ENCODE measurements at places on chromosomes 11 and 22. TPM values are rescaled to one million over a fixed set of nuclear protein-coding genes. Genes with fewer than 3 reads are reported as not detected.
A peak's percentile ranks its signal among the peaks of the same experiment; 100 is the strongest.

- peaks cover 2% of the 10 kb centered on the region for H3K27me3 ChIP-seq
- no peak for DNase-seq
- no peaks in the 10 kb centered on the region for H3K36me3 ChIP-seq
- H3K4me1 ChIP-seq, result no peaks in the 10 kb centered on the region
Measured at GRCh38 chr11:91047882-91048281, 825.0 kb upstream of the CHORDC1 start.

- peaks cover 8% of the 10 kb centered on the region for H3K27me3 ChIP-seq
- no peaks in the 10 kb centered on the region for H3K36me3 ChIP-seq
- no peak within 1 kb of the TSS for H3K27ac ChIP-seq
- peaks cover 9% of the 10 kb centered on the region for H3K4me1 ChIP-seq
Measured at GRCh38 chr11:13962562-13963168, at the start of gene SPON1. Gene SPON1, plus strand, starts transcription at chr11:13962723. Its CDS starts 182 bp downstream, at chr11:13962905.

- H3K4me3 ChIP-seq, result peak overlapping the region; percentile 59
- H3K36me3 ChIP-seq, result no peaks in the 10 kb centered on the region
- H3K4me1 ChIP-seq, result peaks cover 29% of the 10 kb centered on the region
- peak overlapping the region; percentile 46 for H3K27ac ChIP-seq
Measured at GRCh38 chr11:10441652-10442503, 13.2 kb upstream of the AMPD3 start.

GRCh38 chr11:25943777-25944661, 387.9 kb upstream of the ANO3 start:
- no peak overlapping the region for H3K4me3 ChIP-seq
- no peaks in the 10 kb centered on the region for H3K4me1 ChIP-seq
- H3K27me3 ChIP-seq, result no peaks in the 10 kb centered on the region
- no peak overlapping the region for H3K27ac ChIP-seq

GRCh38 chr11:120652705-120653335, 141.3 kb downstream of the GRIK4 start:
- no peaks in the 10 kb centered on the region for H3K36me3 ChIP-seq
- H3K27ac ChIP-seq, result no peak overlapping the region
- peaks cover 30% of the 10 kb centered on the region for H3K4me1 ChIP-seq
- H3K27me3 ChIP-seq, result no peaks in the 10 kb centered on the region
- no peak overlapping the region for H3K4me3 ChIP-seq

- peak within 1 kb of the TSS; percentile 81 for H3K27ac ChIP-seq
- no peaks in the 10 kb centered on the region for H3K36me3 ChIP-seq
- H3K27me3 ChIP-seq, result peaks cover 8% of the 10 kb centered on the region
Measured at GRCh38 chr11:18698341-18699268, at the start of gene TMEM86A. Gene TMEM86A, plus strand, starts transcription at chr11:18698779. Its CDS starts 108 bp downstream, at chr11:18698887.

- no peak overlapping the region for H3K27ac ChIP-seq
- H3K4me1 ChIP-seq, result no peaks in the 10 kb centered on the region
- no peak for DNase-seq
Measured at GRCh38 chr11:119295178-119295577, 21.8 kb downstream of the MCAM start.

- DNase-seq, result no peak
- peaks cover 5% of the 10 kb centered on the region for H3K27me3 ChIP-seq
- H3K4me3 ChIP-seq, result no peak overlapping the region
- H3K27ac ChIP-seq, result no peak overlapping the region
- no peaks in the 10 kb centered on the region for H3K36me3 ChIP-seq
Measured at GRCh38 chr11:115941481-115941993, 437.3 kb upstream of the CADM1 start.

GRCh38 chr11:117083011-117083935, 15.0 kb downstream of the SIK3 start:
- H3K4me1 ChIP-seq, result peaks cover 54% of the 10 kb centered on the region
- H3K4me3 ChIP-seq, result no peak overlapping the region
- peak overlapping the region; percentile 11 for H3K27ac ChIP-seq
- H3K27me3 ChIP-seq, result peaks cover 6% of the 10 kb centered on the region
- no peak for DNase-seq

DNA sequence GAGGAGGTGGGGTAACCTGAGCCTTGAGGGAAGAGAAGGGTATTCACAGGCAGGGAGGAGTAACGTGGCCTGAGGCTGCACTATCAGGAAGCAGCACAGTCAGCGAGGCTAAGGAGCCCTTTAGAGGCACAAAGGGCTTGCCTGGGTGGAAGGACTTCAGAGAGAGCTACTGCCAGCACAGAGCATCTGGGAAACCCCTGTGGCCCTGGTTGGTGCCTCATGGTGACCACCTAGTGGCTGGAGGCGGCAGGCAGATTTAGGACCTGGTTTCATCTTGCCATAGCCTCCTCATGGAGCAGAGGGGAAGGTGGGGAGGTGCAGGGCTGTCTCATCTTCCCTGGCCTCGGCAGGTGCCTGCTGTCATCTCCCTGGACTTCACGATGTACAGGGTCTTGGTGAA, 64.5 kb downstream of the MPPED1 start:
- no peak overlapping the region for H3K27ac ChIP-seq
- H3K36me3 ChIP-seq, result no peaks in the 10 kb centered on the region
- H3K27me3 ChIP-seq, result peaks cover 6% of the 10 kb centered on the region
- no peak for DNase-seq
- H3K4me3 ChIP-seq, result no peak overlapping the region

GRCh38 chr11:14345668-14346067, 13.3 kb downstream of the RRAS2 start:
- no peak for DNase-seq
- peaks cover 79% of the 10 kb centered on the region for H3K4me1 ChIP-seq
- H3K27me3 ChIP-seq, result no peaks in the 10 kb centered on the region
- H3K4me3 ChIP-seq, result peak overlapping the region; percentile 11
- no peak overlapping the region for H3K27ac ChIP-seq

DNA sequence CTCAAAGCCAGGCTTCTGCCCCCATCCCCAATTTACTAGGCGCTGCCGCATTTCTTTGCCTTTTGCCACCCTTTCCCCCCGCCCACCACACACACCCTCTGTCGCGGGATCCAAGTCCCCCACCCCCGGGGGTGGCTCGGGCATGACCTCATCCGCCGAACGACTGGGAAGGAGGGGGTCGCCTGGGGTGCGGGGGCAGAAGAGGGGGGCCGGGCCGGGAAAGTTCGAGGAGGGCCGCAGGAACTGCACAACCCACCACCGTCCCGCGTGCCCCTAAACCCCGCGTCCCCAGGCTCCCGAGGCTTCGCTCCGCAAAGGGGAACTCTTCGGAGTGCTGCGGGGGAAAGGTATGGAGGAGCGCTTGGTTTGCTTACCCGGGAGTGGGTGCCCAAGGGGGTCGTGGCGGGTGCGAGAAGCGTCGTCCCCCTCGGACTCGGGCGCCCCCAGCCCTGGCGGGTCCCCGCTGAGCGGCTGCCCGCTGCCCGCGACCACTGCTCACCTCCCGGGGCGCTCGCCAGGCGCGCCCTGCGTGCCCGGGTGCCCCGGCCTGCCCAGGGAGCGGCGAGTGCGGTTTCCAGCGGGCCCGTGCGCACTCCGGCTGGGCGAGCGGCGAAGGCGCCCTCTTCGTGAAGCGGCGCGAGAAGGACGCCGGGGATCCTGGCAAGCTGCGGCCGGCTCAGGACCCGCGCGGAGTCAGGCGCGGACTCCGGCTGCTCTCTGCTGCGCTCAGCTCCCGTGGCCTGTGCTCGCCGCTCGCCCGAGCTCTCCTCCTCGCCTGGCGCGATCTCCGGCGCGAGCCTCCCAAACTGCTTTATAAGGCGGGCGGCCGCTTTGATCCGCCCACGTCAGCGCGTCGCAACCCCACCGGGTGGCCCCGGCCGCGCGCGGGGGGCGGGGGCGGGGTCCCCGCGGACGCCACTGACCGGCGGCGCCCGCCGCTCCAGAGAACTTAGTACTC, 4.0 kb upstream of the WNT11 start:
- peak overlapping the region; percentile 63 for H3K4me3 ChIP-seq
- peak; percentile 28 for DNase-seq
- H3K27ac ChIP-seq, result no peak overlapping the region
- peaks cover 14% of the 10 kb centered on the region for H3K27me3 ChIP-seq
- peaks cover 21% of the 10 kb centered on the region for H3K4me1 ChIP-seq
- no peaks in the 10 kb centered on the region for H3K36me3 ChIP-seq

GRCh38 chr11:71999362-71999761, 653 bp downstream of the IL18BP start:
- H3K27ac ChIP-seq, result peak overlapping the region; percentile 93
- peaks cover 8% of the 10 kb centered on the region for H3K27me3 ChIP-seq
- no peak for DNase-seq

DNA sequence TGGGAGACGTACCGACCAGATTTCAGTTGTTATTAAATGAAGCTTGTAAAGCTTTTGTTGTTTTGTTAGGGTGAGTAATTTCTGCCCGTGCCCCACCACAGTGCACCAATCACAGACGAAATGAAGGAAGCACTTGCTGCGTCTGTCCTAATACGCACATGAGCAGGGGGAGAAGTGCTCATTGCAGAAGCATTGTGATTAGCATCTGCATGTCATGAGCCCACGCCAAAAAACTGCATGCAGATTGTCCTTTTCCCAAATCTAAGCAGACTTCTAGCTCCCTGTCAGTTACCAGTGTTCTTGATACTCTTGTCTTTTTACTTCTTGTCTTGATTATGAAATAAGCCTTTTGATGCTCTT, 15.5 kb downstream of the RBX1 start:
- H3K36me3 ChIP-seq, result peaks cover 31% of the 10 kb centered on the region
- DNase-seq, result no peak
- H3K4me1 ChIP-seq, result peaks cover 8% of the 10 kb centered on the region
- peak overlapping the region; percentile 29 for H3K27ac ChIP-seq
- no peaks in the 10 kb centered on the region for H3K27me3 ChIP-seq
- no peak overlapping the region for H3K4me3 ChIP-seq

DNA sequence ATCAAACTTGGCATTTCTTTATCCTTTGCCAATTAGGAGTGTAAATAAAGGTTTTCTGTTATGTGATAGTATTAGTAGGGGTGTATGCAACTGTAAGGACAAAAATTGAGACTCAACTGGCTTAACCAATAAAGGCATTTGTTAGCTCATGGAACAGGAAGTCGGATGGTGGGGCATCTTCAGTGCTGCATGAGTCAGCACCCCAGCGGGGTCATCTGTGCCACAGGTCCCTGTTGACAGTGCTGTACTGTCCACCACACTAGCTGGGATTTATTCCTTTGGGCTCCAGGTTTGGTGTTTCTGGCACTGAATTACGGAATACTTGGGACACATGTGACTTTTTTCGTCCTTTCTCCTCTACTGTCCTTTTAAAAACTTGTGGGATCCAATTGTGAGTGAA, 86.0 kb downstream of the PPP6R3 start:
- no peak overlapping the region for H3K4me3 ChIP-seq
- H3K36me3 ChIP-seq, result peaks cover 4% of the 10 kb centered on the region
- peaks cover 92% of the 10 kb centered on the region for H3K4me1 ChIP-seq
- H3K27me3 ChIP-seq, result no peaks in the 10 kb centered on the region
- H3K27ac ChIP-seq, result no peak overlapping the region

DNA sequence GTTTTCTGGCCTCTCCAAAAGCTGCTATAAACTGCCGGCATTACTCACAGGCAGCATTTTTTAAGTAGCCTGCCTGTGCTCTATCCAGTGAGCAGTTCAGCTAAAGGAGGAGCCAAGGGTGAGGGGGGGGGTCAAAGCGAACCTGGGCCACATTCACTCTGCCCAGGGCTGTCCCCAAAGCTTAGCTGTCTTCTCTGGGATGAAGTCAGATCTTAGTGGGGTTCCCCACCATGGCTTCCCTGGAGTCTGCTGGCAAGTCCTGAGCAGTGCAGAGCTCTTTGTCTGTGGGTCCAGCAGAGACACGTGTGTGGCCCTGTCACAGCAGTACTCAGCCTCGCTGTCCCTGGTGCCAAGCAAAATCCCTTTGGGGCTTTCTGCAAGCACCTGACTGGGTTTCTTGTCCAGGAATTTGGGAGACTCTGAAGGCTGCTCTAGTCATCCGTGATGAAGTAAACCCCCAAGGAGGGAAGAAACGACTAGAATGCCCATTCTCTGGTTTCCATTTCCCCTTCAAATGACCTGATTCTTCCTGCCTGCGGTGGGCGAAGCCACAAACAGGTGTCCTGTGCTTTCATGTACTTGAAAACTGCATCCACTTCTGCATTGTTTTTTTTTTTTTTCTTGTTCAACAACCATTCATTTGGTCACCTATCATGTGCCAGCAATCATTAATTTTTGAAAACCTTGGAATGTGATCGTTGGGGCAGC, 2.6 kb downstream of the KCNJ5 start:
- H3K4me3 ChIP-seq, result no peak overlapping the region
- DNase-seq, result no peak
- H3K4me1 ChIP-seq, result peaks cover 11% of the 10 kb centered on the region
- H3K27ac ChIP-seq, result no peak overlapping the region
- peaks cover 24% of the 10 kb centered on the region for H3K27me3 ChIP-seq

GRCh38 chr11:110061296-110061695, 31.9 kb upstream of the ZC3H12C start:
- H3K4me1 ChIP-seq, result no peaks in the 10 kb centered on the region
- no peak overlapping the region for H3K27ac ChIP-seq
- H3K4me3 ChIP-seq, result no peak overlapping the region
- DNase-seq, result no peak
- no peaks in the 10 kb centered on the region for H3K36me3 ChIP-seq

TMA7B gene
- polyA plus RNA-seq, result 2.1 TPM

DYNC2H1 gene
- 2.0 TPM for polyA plus RNA-seq

BTBD18 gene
- 0.25 TPM for polyA plus RNA-seq
